ENCODE measurements at places on chromosomes 16 and 17.

DNA sequence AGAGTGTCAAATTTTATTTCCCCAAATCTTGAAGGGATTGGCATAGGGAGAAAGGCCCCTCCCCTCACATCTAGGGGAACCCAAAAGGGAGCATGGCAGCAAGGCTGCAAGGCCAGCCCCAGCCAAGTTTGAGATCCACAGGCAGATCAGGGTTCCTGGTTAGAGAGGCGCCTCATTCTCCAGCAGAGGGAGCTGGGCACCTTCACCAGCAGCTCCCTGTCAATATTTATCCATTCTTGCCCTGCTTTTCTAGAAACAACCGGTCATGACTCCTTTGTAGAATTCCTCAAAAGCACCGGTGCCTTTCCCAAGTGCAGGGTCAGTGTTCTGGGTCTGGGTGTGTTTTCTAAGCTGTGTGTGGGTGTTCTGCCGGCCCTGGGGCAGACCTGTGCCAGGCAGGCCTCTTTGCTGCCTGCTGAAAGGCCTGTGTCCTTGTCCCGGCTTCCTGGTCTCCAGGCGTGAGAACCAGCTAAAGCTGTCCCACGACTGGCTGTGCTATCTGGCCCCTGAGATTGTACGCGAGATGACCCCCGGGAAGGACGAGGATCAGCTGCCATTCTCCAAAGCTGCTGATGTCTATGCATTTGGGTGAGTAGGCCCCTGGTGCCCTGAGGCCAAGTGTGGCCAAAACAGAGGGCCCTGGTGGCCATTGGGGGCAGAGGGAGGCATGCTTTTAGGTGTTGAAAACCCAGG lies 21.2 kb upstream of the LGALS9 start:
- no peak for DNase-seq

DNA sequence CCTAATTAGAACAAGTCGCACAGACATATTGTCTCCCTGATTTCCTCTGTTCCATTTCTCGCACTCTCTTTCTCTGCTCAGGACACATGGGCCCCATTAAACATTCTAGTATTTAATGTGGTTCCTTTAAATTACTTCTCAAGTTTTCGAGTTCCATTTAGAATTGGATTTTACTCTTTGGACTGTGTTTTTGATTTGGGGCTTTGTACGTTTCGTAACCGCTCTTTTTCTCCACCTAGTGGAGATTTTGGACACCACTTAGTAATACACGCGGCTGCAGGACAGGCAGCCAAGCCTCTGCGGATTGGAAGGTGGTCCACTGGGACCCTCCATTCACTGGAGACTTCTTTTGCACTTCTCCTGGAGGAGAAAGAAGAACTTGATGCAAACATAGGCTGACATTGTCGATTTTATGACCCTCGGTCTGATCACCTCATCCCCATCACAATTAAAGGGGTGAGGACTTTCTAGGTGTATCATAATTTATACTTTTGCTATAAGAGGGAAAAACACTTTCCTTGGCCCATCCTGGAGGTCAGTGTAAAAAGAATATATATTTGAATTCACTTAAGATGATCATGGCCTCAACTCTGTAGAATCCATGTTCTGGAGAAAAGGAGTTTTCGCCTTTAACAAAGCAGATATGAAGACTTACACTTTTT lies 85.7 kb downstream of the NOG start:
- no peak for DNase-seq

- no peak for DNase-seq
Observed at GRCh38 chr17:57545731-57546342, 199.3 kb downstream of the CCDC182 start.

GRCh38 chr17:6753006-6753445 lies 2.8 kb upstream of the XAF1 start:
- DNase-seq, result no peak

DNA sequence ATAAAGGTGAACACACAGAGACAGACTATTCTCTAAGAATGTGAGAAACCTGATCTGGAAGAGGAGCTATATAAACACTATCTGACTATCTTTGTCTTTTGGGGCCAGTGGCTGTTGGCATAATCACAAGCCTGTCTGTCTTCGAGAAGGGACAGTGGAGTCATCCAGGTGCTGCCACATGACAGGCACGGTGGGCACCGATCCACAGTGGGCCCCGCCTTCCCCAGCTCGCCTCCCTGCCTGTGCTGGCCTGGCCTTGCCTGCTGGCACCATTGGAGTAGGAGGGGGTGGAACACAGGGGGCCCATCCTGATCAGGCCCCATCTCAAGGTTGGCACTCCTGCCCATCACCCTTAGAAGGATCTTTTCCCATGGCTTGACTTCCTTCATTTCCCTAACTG lies 112.8 kb downstream of the CCDC182 start:
- DNase-seq, result no peak

GRCh38 chr16:57600048-57600835 lies 28.2 kb upstream of the ADGRG1 start:
- no peak for DNase-seq

DNA sequence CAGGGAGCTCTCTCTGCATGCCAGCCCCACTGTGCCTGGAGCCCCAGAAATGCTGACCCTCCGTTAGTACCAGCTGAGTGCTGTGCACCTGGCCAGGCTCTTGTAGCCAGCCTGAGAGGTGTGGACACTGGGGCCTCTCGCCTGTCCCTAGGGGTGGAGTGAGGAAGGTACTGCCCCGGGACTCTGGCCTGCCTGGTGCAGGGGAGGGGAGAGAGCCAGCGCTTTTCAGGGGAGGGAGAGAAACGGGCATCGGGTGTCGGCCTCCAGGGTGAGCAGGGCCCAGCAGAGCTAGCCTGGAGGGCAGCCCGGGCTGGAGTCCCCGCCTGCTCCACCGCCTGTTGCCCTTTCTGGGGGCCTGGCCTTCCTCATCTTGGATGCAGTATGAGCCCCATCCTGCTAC lies 13.1 kb downstream of the MAP2K3 start:
- DNase-seq, result no peak

DNA sequence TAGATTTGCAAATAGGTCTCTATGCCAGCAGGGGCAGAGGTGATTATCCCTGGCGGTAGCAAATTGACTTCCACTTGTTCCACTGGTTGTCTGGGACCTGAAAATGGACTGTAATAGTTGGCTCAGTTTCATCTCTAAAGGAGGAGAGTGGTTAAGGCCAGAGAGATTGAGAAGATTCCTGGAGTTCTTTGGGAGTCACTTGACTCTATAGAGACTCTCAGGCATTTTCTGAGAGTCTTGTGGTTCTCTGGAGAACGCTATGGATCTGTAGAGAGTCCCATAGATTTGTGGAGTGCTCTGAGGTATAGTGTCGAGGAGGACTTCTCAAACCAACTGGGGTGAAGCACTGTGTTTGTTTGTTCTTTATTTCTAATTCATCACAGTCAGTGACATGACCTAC lies 8.9 kb upstream of the PMP22 start:
- no peak for DNase-seq

DNA sequence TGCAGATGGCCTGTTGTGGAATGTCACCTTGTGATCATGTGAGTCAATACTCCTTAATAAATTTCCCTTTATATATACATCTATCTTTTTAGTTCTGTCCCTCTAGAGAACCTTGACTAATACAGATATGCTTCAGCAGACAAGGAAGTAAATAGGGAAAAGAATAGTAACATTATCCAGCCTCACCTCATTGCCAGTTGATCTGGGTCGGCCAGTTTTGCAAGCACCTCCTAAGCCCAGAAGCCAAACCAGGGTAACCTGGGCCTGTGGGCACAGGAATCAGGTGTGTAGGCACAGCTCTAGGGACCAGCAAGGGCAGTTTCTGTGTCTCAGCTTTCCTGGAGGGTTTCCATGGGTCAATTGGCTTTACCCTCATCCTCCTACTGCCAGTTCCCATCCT lies 11.9 kb upstream of the CCL17 start:
- no peak for DNase-seq

GRCh38 chr16:7321661-7322060 lies 11.0 kb upstream of the RBFOX1 start:
- DNase-seq, result no peak

DNA sequence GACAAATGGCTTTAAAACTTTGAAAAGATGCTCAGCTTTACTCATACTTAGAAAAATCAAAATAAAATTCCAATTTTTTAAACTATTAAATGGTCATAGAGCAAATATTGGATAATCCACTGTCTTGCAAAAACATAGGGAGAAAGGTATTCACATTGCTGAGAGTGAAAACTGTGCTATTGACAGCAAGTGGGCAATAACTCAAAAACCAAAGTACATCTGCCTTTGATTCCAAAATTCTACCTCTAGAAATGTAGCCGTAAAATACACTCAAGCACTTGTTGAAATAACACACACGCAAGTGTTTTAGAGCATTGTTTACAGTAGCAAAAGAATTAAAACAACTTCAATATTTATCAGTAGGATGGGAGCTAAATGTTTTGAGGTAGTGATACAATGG lies 210.6 kb upstream of the HS3ST3A1 start:
- no peak for DNase-seq

- no peak for DNase-seq
Observed at GRCh38 chr17:72724267-72724666, 368.2 kb downstream of the SLC39A11 start.

DNA sequence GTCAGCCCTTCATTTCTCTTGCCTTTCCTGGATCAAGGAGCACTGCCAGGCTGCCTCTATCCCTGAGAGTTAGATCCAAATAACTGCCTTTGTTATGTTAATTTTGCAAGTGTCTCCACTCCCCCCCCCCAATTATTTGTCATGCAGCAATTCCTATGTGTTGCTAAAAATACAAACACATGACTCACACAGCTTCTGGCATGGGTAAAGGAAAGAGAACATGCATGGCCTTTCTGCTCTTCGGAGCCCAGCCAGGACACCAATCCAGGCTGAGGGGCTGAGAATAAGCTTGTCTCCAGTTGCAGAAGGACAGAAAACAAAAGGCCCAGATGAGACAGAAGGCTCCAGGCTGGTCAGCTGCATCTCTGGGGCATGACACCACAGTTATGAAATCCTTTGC lies 148.0 kb upstream of the TNRC6C start:
- no peak for DNase-seq

DNA sequence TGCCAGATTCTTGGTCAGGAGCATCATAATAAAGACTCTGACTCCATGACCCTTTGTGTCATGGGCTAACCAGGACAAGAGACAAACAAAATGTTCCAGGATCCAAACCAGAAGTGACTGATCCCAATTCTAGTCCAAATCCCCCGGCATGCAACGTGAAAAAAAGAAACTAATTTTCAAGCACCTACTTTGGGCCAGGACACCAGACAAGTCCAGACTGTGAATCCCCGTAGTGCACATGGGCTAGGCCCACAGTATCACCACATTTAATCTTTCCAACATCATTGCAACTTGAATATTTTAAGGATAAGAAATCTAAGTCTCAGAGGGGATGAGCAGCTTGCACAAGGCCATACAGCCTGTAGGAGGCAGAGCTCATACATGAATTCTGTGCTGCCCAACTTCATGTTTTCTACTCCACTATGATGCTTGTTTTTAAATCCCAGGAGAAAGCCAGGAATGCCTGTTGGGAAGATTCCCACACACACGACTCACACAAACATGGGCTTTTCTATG lies 365.7 kb downstream of the NPIPA8 start:
- no peak for DNase-seq

- no peak for DNase-seq
Observed at GRCh38 chr16:67922740-67923139, 8.9 kb downstream of the CTRL start.

DNA sequence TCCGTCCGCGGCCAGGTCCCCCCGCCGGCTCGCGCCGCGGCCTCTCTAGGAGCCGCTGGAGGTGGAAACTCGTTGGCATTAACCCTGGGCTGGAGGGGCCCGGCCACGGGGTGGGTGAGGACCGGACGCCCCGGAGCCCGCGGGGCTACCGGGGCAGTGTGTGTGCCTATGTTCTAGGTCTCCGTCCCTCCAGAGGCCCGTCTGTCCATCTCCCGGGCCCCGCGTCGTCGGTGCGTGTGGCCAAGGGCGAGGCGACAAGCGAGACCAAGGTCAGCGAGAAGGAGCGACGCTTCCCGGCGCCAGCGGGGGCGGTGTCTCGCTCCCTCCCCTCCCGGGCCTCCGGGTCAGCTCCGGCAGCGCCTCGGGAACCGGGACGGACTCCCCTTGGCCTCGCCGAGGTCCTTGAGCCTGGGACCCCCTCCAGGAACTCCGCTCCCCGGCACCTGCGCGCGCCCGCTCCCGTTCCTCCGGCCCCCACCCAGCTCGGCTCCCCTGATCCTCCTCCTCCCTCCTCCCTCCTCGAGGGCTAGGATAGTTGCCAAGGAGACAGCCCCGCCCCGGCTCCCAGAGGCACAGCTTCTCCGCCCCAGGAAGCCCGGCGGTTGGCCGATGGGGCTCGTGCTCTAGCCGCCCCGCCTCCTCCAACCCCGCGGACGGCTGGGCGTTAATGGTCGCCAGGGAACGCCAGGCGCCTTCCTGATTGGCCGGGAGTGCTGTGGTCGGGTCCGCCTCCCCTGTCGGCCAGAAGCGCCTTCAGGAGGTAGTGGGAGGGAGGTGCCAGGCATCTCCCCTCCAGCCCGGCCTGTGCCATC lies 663 bp upstream of the ZNF768 start:
- peak; percentile 83 for DNase-seq

DNA sequence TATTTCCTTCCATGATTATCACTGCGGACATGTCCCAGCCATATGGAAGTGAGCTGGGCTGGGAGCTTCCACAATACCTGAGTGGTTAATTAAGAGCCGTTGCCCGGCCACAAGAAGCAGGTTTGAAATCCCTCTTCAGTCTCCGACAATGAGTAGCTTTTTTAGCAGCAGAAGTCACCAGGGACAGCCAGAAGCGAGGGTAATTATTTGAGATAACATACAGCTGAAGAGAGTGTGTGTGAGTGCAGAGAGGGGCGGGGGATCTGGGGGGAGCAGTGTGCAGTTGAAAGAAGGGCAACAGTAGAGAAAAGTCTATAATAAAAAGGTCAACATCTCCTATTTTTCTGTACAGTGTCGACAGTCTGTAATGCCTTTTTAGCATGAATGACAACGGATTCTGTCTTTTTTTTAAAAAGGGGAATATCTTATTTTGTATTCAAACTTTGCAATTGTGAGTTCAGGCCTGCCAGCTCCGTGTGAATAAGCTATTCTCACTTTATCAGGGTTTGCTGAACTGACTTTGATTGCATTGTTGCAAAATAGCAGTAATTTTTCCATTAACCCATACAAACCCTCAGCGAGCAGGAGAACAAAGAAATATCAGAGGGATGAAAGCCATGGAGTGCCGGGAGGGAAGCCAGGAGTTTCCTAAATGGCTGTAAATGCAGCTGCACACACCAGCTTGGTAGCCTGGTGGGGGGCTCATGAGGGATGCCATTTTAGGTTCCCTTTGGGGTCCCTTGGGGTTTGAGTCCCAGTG lies 220.3 kb upstream of the IRX3 start:
- no peak for DNase-seq

- DNase-seq, result no peak
Observed at GRCh38 chr17:10380631-10381408, 8.0 kb upstream of the MYH13 start.

Data from activated naive CD8-positive, alpha-beta T cell treated with anti-CD3 and anti-CD28 coated beads, Interleukin-2, amount 50 U/mL, for 16 hours (primary cell).